Right lung (tissue), 10 donors: ENCODE measurements at places on chromosomes 2 and 18.

- no peak for DNase-seq
These were observed 111.0 kb upstream of the MAP4K3 start for GRCh38 chr2:39547811-39548719.

DNA sequence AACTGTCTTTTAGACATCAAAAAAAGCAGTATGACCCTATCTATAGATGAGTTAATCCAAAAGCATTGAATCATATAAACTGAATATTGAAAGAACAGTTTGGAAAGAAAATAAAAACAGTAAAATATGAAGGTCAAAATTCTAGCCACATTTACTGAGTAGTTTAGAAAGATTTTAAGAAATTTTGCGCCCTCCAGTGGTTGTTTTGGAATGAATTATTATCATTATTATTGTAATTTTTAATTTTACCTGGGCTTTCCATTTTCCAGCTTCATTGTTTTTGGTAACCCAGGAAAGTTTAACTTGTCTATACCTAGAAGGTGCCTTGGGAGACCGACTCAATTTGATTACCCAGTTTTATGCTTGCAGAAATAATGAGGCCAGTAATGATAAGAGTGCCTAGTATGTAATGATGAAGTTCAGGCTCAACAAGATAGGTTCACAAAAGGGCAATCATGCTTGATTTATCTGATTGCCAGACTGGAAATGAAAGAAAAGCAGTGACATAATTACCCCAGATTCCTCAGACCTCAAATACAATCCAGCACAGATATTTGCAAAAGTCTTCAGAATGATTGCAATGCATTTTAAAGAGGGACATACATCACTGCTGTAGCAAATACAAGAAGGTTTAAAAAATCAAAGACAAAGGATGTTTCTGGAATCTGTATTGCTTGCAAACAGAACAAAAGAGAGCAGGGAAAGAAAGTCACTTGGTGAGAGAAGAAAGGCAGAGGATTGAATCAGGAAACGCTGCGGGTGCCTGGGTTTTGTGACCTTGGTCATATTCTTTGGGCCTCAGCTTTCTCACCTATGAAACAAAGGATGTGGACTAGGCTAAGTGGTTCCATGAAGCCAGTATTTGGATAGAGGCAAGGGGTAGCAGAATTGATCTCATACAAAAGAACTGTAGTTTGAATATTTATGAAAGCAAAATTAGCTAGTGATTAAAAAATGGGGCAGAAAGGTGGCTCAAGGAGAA is 153.8 kb downstream of the MAP2 start:
- DNase-seq, result no peak

- DNase-seq, result no peak
These were observed 61.7 kb downstream of the PDCL3 start for GRCh38 chr2:100624536-100624935.

GRCh38 chr2:86510436-86510933 is 52.8 kb downstream of the CHMP3 start:
- DNase-seq, result no peak

GRCh38 chr18:59085126-59085794 is 54.4 kb upstream of the SEC11C start:
- DNase-seq, result no peak

GRCh38 chr18:2201036-2201600 is 370.2 kb downstream of the METTL4 start:
- no peak for DNase-seq

DNA sequence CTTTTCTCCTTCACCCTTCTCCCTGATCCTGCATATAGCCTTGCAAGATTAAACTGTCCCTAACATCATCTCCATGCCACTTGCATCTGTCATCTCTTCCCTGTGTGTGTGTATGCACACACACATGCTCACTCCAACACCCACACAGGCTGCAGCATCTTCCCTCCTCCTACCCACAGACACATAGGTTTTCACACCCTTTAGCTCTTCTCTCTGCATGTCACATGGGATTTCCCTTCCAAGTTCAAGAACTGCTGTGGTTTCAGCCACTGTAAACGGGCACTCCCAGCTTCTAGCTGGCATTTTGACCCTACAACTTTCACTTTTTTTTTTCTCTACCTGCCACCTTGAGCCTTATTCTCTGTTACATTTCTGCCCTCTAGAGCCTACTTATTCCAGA is 6.4 kb downstream of the CELF4 start:
- DNase-seq, result no peak

- DNase-seq, result no peak
These were observed 20.4 kb upstream of the L3MBTL4 start for GRCh38 chr18:6434987-6435709.

DNA sequence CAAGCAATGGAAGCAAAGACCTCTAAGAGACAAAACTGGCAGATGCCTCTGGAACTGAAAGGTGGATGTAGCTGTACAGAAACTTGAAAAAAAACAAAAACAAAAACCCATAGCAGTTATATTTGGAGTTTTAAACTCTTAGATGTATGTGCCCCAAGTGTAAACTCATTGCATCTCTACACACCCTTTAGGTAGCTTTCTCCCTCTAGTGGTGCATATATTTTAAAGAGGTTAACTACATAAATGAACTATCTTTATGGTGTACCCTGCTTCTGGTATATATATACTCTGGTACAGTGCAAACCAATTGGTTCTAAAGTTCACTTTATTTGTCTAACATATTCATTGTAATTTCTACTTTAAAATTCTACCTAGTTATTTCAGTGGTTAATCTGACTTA is 518.2 kb downstream of the NRXN1 start:
- no peak for DNase-seq

- no peak for DNase-seq
These were observed 58.3 kb downstream of the ID2 start for GRCh38 chr2:8740136-8740535.

- no peak for DNase-seq
These were observed 62.3 kb upstream of the ACYP2 start for GRCh38 chr2:54052825-54053718.

GRCh38 chr2:142286618-142287017 is 155.8 kb upstream of the LRP1B start:
- DNase-seq, result no peak

DNA sequence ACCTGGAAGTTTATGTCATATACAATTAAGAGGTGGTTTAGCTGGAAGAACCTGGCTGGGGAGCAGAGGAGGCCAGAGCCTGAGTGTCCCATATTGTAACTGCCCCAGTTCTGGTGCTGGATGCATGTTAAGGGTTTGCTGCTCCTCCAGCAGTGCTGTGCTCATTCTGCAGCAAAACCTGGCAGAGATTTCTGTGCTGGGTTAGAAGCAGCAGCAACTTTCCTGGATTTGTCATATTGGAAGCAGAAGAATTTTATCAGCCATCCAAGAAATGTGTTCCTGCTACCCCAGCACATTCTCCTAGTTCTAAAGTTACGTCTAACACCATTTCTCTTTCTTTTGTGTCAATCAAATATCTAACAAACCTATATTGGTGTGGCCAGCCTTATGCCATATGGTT is 284.1 kb downstream of the TDRD15 start:
- no peak for DNase-seq
